ENCODE measurements at places on chromosomes 2 and 18. TPM values are rescaled to one million over a fixed set of nuclear protein-coding genes. Genes with fewer than 3 reads are reported as not detected.

DNA sequence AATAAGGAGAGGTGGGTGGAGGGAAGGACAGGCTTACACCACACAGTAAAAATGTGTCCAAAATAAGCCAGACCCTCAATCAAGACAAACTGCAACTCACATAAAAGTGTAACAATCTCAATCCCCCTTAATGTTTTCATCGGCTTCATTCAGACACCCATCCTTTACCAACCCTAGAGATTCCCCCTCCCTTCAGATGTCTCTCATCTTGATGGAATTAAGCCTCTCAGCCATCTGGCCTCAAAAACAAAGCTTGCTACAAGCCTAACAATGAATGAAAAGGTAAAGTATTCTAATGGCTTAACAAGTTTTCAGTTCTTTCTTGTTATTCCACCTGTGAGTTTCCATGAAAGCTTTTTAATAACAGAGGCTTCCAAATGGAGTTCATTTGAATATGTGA is 5.2 kb downstream of the RTTN start:
- no peak for DNase-seq
- H3K4me1 ChIP-seq = peaks cover 9% of the 10 kb centered on the region
- no peaks in the 10 kb centered on the region for H3K27me3 ChIP-seq
- H3K4me3 ChIP-seq = no peak overlapping the region
- H3K27ac ChIP-seq = no peak overlapping the region

- H3K4me3 ChIP-seq = no peak overlapping the region
- peaks cover 21% of the 10 kb centered on the region for H3K4me1 ChIP-seq
- no peaks in the 10 kb centered on the region for H3K36me3 ChIP-seq
- no peaks in the 10 kb centered on the region for H3K27me3 ChIP-seq
- DNase-seq = no peak
These were observed 23.3 kb downstream of the EDAR start for GRCh38 chr2:108965540-108966289.

Gene MARCO
- not detected for polyA plus RNA-seq

- no peak for DNase-seq
- peaks cover 9% of the 10 kb centered on the region for H3K4me1 ChIP-seq
- H3K36me3 ChIP-seq = no peaks in the 10 kb centered on the region
These were observed 42.1 kb upstream of the TAF1B start for GRCh38 chr2:9800975-9801726.
